ENCODE measurements at places on chromosomes 7 and 10.

GRCh38 chr10:19570991-19571390, 245.2 kb upstream of the PLXDC2 start:
- no peak for DNase-seq

DNA sequence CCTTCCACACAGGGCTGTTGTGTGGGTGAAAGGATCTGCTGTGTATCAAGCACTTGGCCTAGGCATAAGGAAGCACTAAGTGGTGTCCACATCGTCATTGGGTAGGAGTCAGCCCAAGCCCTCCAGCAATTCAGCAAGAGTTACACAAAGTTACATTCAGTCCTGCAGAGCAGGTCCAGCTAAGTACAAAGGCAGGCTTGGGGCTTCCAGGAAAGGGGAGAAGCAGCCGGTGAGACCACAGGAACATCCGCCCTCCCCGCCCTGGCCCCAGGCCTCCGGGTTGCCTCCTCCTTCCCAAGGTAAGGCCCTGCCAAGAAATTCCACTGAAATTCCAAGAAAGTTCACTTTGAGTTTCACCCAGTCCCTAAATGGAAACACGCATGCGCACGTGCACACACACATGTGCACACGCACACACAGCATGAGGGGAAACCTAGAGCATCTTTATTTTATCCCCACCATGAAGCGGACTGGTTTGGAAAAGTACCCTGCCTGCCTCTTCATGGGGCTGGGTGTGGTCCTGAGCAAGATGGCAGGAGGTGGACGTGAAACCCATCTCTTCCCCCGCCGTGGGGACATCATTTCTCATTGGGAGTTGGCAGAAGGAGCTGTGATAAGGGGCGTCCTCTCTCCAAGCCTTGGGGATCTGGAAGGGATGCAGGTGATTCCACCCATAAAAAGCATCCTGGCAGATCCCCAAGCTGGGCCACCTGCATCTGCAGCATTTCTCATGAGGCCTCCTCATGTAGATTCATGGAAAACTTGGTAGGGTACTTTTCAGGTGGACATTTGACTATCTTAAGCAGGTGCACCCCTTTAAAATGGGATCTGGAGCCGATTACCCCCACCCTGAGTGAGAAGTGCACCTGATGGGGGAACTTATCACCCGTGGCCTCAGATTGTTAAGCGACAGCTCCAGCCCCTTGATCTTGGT, 69.1 kb upstream of the NANOS1 start:
- no peak for DNase-seq

DNA sequence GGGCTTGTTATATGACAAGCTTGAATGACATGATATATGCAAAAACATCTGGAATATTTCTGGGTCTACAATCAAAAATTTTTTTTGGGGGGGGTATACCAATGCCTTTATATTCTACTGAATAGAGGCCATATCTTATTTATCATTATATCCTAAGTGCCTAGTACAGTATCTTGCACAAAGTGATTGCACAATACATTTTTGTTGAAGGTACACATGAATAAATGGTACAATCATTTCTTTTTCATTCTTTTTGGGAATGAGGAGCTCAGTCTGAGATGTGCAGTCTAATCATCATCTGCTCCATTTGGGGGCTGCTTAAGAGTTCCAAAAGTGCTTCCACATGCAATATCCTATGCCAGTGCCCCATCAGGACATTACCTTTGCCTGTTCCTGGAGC, 214.6 kb downstream of the KIF20B start:
- no peak for DNase-seq

DNA sequence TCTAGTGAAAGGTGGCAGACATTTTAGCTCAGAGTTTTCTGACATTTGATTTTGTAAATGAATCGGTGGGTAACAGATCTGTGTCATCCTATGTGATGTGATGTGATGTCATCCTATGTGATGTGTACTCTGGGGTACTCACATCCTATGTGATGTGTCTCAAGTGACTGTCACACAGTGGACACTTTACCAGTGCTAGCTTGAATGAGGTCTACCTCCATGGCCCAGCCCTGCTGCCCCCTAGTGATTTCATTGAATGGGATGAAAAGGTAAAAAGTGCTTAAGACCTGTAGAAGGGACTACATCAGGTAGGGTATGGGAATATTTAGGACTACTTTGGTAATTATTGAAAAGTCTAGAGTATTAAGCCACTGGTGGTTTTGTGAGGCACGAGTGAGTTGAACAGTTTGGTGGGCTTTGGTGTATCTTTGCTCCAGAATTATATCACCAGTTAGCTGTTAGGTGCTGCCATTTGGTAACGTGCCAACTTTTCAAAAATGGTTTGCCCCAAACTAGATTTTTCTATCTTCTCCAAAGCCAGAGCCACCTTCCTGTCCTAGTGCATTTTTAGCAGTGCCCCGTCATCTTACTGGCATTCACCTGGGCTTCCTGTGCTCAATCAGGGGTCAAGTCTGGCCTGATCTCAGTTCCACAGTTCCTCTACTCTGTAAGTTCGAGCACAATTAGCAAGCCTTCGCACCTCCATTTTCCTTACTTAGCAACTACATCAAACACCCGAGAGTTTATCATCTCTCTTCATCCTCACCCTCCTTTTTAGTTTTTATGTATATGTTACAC, 9.7 kb downstream of the EIF4H start:
- DNase-seq: no peak

- DNase-seq: no peak
These were observed 119.0 kb downstream of the LMBR1 start for GRCh38 chr7:156773966-156774365.

DNA sequence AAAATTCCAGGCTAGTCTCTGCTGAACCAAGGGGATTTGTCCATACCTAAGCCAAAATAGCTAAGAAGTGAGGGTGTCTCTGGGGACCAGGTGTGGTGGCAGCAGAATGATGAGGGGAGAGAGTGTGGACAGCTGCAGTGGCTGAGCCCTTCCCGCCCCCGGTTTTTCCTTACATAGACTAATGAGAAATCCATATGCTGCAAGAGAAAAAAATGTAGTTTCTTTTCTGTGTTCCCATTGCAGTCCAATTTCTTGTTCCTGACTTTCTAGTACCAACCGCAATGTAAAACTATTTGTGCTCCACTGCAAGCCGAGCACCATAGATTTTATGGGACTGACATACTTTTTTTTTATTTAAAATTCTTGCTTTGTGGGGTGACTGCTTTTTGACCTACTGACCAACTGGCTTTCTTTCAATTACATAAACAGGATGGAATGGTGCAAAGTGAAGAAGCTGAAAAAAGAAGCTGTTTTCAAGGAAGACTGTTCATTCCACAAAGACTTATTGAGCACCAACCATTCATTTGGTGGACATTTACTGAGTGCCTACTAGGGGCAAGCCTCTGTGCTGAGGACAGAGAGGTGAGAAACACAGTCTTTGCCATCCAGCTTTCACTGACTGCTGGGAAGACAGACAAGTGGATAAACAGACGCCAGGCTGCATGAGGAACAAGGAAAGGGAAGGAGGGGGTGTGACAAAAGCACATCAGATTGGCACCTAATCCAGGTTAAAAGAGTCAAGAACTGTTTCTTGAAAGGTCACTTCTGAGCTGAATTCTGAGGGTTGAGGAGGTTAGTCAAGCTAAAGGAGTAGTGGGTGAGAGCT, 9.8 kb downstream of the CEP41 start:
- DNase-seq: no peak

Measured in T-helper 1 cell (primary cell).